ENCODE measurements at places on chromosomes 16 and 17. TPM values are rescaled to one million over a fixed set of nuclear protein-coding genes. Genes with fewer than 3 reads are reported as not detected.

Gene GPR142
- total RNA-seq, result 0.83 TPM

Gene KRT39
- not detected for total RNA-seq

Gene BCL6B
- 2.5 TPM for total RNA-seq

Gene NPB
- 1.8 TPM for total RNA-seq

Gene PROCA1
- total RNA-seq, result 0.50 TPM

Gene RRAD
- 46.9 TPM for total RNA-seq

Gene PLA2G10
- total RNA-seq, result not detected

Gene APRT
- 87.8 TPM for total RNA-seq

Gene PLCG2
- total RNA-seq, result 8.6 TPM

Gene SOX8
- 4.6 TPM for total RNA-seq

Gene FNDC8
- total RNA-seq, result not detected

Gene GCGR
- total RNA-seq, result not detected
